ENCODE measurements at places on chromosomes 12 and 14. TPM values are rescaled to one million over a fixed set of nuclear protein-coding genes. Genes with fewer than 3 reads are reported as not detected.

GRCh38 chr12:16515666-16516065, 90.3 kb downstream of the LMO3 start:
- H3K4me1 ChIP-seq = no peaks in the 10 kb centered on the region
- no peak overlapping the region for H3K27ac ChIP-seq
- H3K4me3 ChIP-seq = no peak overlapping the region
- no peak for DNase-seq

DNA sequence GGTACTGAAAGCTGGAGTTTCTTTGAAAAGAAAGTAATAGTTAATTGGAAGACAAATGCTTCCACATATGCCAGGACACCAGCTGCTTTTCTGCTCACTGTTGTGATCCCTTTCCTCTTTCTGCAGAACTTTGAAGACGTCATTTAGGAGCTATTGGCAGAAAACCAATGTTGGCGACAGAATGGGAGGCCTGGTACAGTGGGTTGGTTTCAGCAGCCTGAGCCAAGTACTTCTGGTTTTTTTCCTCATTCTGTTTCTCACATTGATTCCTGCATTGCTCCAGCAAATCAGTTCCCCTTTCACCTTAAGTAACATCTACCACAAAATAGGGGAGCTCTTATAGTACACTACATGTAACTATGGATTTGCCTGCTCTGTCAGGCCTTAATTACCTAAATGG, 96.9 kb downstream of the FIGNL2 start:
- no peak for DNase-seq
- no peak overlapping the region for H3K4me3 ChIP-seq
- H3K27ac ChIP-seq = no peak overlapping the region
- H3K36me3 ChIP-seq = no peaks in the 10 kb centered on the region
- H3K27me3 ChIP-seq = no peaks in the 10 kb centered on the region

- H3K4me3 ChIP-seq = no peak overlapping the region
- no peaks in the 10 kb centered on the region for H3K36me3 ChIP-seq
- H3K4me1 ChIP-seq = no peaks in the 10 kb centered on the region
- no peak overlapping the region for H3K27ac ChIP-seq
These were observed 17.2 kb upstream of the MARK3 start for GRCh38 chr14:103367995-103368394.

Gene KRT6C
- polyA plus RNA-seq = not detected

DNA sequence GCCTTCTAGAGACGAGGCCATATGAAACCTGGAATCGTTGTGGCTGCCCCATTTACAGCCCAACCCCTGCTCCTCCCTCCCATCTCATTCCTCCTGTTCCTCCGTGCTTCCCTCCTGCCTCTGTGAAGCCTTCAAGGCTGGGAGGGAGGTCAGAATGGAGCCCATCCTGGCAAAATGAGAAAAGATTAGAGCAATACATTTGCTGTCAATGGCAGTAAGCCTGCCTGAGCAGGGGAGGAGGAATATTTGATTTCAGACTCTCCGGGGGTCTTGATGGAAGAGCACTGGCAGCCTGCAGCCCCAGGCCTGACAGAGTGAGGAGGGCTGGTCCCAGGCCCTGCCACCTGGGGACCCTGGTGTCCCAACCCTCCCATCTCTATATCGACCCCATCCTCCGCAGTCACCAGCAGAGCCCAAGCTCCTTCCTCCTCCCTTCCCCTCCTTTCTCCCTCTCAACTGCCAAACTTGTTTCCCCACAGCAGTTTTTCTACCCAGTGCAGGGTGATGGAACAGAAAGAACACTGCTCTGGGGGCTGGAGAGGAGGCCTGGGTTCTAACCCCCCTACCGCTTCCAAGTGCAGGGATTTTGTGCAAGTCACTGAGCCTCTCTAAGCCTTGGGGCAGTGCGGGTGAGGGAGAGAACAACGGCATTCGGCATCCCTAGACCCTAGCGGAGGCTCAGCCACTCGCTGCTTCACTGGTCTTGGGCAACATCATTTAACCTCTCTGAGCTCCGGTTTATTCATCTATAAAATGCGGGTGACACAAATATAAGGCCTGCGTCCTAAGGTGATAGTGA, 16.0 kb upstream of the RACGAP1 start:
- H3K36me3 ChIP-seq = no peaks in the 10 kb centered on the region
- H3K4me1 ChIP-seq = no peaks in the 10 kb centered on the region
- DNase-seq = no peak
- H3K4me3 ChIP-seq = no peak overlapping the region

Gene SLC25A3
- 297 TPM for polyA plus RNA-seq

- DNase-seq = no peak
- H3K4me3 ChIP-seq = no peak overlapping the region
- H3K4me1 ChIP-seq = no peaks in the 10 kb centered on the region
- no peak overlapping the region for H3K27ac ChIP-seq
These were observed 44.3 kb downstream of the ATP23 start for GRCh38 chr12:57985685-57986084.

Gene SDR9C7
- not detected for polyA plus RNA-seq

Measured in CD4-positive, alpha-beta memory T cell (primary cell).